Stimulated activated CD4-positive, alpha-beta T cell treated with anti-CD3 and anti-CD28 coated beads, Interleukin-2, amount 100 ng/mL, for 24 hours (primary cell): ENCODE measurements at places on chromosomes 2 and 18.

- DNase-seq: no peak
Measured at GRCh38 chr2:41123341-41123740, 671.5 kb upstream of the SLC8A1 start.

- DNase-seq: no peak
Measured at GRCh38 chr18:53625997-53626599, 598.4 kb downstream of the MBD2 start.

- DNase-seq: no peak
Measured at GRCh38 chr2:99854236-99854852, 288.0 kb downstream of the AFF3 start.

DNA sequence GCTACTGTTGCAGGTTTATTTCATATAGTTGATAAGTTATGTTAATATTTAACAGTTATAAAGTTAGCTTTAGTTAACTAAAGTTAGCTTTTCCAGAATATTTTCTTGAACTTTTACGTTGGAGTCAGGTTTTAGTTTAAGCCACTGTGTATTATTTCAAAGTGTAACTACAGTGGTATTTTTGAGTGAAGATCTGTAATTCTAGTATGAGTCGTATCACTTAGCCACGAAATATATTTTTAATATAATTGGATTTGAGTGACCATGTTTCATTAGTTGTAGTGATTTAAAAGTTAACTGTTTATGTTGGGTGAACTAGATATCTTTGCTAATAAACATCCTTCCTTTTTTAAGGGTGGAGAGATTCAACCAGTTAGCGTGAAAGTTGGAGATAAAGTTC lies 2.5 kb downstream of the HSPE1 start:
- no peak for DNase-seq

- no peak for DNase-seq
Measured at GRCh38 chr2:160469621-160470204, 23.9 kb downstream of the RBMS1 start.

GRCh38 chr18:7645756-7646155 lies 78.6 kb downstream of the PTPRM start:
- DNase-seq: no peak

- peak; percentile 71 for DNase-seq
Measured at GRCh38 chr2:10400568-10400977, 47.6 kb downstream of the ODC1 start.

DNA sequence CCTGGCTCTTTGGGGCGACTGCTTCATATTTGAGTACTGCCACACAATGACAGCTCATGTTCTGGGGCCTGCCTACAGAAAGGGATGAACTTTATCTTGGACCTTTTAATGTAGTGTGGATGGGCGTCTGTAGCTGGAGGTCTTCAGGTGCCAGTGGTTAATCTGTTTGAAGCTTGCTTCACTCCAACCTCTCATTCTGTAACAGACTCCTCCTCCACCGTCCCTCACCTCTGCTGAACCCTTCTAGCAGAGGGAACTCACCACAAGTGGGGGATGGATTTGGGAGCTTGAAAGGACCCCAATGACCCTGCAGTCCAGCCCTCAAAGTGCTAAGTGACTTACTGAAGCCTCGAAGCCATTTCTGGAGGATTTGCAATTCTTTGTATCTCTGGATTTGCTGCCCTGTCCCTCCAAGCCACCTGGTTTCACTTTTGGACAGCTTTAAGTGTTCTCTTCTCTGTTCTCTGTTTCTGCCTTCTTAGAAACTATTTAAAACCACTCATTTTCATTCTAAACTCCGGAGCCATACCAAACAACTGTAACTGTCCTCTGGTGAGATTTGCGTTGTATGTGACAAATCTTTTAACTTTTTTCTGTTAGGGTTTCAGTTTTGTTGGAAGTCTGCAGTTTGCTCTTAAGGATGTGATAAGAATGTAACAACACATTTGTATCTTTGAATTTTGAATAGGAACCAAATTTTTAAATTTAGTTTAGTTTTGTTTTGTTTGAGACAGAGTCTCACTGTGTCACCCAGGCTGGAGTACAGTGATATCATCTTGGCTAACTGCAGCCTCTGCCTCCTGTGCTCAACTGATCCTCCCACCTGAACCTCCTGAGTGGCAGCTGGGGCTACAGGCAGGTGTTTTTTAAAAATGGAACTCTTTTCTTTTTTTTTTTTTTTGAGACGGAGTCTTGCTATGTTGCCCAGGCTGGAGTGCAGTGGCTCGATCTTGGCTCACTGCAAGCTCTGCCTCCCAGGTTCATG lies 37.0 kb upstream of the CASP8 start:
- DNase-seq: no peak

DNA sequence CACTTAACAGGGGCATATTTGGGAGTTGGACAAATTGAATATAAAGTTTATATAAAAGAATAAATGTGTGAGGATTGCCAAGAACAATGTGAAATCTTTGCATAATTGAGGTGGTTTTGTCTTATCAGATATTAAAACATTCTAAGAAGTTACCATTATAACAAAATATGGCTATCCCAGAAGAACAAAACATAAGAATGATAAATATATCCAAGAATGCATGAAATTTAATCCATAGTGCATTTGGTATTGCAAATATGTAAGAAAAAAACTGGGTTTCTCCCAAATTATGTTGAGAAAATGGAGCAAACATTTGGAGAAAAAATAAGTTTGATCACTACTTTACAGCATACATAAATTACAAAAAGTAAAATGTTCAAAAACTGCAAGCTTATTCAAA lies 562.4 kb downstream of the RNF144A start:
- DNase-seq: no peak

GRCh38 chr2:5697562-5697961 lies 5.4 kb downstream of the SOX11 start:
- no peak for DNase-seq

- DNase-seq: no peak
Measured at GRCh38 chr2:122112216-122113005, 357.0 kb downstream of the TSN start.

- DNase-seq: no peak
Measured at GRCh38 chr2:241576293-241576654, 17.7 kb downstream of the BOK start.

- DNase-seq: no peak
Measured at GRCh38 chr2:173952267-173953046, 12.7 kb downstream of the SP3 start.

DNA sequence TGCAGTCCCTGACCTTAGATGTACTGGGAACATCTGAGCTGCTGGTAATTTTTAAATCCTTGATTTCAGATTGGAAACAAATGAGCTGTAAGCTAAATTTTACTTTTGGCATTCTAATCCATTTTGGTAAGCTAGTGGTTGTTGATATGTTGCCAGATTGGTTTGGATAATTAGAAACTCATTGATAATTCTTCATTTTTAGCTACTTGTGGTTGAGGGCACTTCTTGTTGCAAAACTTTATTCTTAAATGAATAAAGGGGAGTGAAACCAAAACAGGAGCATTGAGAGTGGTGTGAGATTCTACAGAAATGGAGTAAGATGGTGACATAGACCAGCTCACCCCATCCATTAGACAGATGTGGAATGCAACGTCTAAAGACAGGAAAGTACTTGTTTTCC lies 64.5 kb downstream of the ITGB1BP1 start:
- DNase-seq: no peak

DNA sequence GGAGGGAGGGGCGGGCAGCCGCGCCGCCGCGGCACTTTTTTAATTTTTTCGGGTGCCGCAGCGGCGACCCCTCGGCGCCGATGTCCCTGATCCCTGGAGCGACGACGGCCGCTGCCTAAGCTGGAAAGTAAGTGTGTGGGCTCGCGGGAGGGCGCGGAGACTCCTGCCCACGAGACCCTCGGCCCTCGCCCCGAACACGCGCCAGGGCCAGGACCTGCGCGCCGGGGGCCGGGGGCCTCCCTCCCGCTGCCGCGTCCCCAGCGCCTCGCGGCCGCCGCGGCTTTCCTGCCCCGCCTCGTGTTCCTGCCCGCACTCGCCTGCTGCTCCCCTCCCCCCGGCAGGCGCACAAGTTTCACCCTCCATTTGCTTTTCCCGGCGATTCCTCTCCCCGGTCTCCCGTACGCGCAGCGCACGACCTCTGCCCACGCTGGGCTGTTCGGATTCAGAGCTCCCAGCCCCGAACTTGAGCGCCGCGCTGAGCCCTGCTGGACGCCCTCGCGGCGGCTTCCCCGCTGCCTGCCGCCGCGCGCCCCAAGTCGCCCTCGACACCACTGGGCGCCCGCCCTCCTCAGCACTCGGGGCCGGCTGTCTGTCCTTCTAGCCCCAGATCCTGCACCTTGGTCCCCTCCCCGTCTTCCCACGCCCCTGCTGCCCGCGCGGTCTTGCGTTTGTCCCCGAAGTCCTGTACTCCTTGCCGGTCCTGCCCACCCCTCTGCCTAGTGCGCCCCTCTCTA lies 507 bp downstream of the PKP4 start:
- peak; percentile 56 for DNase-seq

- no peak for DNase-seq
Measured at GRCh38 chr2:160460333-160460731, 33.3 kb downstream of the RBMS1 start.

DNA sequence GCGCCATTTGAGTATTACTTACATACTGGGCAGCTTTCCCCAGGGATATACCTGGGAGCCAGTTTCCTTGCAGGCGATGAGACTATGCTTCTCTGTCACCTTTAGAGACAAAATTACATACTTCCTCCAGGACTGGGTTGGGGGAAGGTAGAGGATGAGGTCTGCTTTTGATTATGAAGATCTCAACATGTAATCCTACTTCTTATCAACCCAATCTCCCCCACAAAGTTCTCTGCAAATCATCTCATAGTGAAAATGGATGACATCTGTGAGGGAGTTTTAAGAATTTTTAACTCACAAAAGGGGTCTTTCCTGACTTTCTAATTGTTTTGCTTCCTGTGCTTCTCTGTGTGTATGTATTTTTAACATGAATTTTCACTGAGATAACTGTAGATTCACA lies 81.9 kb downstream of the TMEM131 start:
- no peak for DNase-seq

- DNase-seq: no peak
Measured at GRCh38 chr2:60351321-60351720, 202.1 kb downstream of the BCL11A start.

GRCh38 chr2:96151595-96152303 lies 6.5 kb upstream of the DUSP2 start:
- DNase-seq: no peak

DNA sequence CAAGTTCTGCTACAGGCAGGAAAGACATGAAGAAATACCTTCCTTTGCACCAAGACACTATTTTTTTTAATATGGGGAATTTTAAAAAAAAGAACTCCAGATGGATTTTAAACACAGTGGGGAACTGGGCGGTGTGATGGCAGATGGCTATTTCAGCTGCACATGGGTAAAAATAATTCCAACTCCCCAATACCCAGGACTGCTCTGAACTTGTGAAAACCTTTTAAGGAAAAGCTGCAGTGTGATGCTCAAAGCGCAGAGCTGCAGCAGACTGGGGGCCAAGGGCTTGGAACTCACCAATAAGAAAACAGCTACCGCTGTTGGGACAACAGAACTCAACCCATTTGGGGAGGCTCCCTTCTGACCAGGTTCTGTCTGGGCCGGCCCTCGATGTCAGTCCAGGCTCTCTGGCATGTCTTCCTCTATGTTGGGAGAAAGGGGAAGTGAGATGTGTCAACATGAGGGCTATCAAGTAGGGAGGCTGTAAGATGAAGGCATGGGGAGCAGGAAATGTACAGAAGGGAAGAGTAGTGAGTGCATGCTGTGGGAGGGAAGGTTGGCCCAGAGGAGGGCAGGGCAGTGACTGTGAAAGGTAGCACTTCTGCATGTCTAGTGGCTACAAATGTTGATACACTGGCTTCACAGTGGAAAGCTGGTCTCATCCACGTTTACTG lies 64.0 kb upstream of the SLC14A2 start:
- DNase-seq: no peak

- DNase-seq: peak; percentile 37
Measured at GRCh38 chr2:38600242-38600891, 2.4 kb downstream of the HNRNPLL start.

- no peak for DNase-seq
Measured at GRCh38 chr2:57370882-57371585, 675.6 kb upstream of the VRK2 start.

DNA sequence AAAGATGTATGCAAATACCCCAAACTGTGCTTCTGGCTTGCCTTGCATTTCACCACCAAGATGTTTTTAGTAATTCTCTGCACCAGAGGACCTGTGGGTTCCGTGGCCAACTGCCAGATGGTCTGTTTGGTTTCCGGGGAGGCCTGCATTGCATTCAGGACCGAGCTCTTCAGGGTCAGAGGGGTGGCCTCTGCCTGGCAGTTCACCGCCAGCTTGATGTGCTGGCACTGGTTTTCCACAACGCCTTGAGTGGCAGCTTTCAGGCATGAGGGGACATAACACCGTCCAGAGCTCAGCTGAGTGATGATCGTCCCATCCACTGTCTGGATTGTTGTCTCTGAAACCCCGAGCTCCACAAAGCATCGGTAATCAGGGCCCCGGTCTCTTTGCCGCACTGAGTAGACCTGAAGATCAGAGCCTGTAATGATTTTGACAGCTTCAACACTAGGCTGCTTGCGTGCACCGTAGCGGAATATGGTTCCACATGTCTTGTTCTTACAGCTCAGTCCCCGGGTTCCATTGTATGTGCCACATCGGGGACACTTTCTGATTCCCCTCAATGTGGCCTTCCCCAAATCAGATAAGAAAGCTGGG lies 9.4 kb downstream of the C2orf42 start:
- DNase-seq: no peak

DNA sequence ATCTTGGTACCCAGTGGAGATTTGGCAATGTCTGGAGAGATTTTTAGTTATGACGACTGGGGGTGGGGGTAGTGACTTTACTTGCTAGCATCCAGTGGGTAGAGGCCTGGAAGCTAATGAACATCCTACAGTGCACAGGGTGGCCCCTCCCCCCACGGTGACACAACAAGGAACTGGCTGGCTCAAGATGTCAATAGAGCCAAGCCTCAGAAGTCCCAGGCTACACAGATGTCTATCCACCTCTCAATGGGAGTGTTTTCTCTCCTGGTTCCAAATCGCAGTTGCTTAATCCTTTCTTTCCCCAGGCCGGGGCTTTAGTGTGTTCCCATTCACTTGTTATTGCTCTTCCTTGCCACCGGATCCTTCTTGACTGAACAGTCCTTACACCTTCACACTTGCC lies 9.3 kb upstream of the CCBE1 start:
- no peak for DNase-seq

GRCh38 chr18:29271501-29271900 lies 1094.6 kb upstream of the CDH2 start:
- no peak for DNase-seq

DNA sequence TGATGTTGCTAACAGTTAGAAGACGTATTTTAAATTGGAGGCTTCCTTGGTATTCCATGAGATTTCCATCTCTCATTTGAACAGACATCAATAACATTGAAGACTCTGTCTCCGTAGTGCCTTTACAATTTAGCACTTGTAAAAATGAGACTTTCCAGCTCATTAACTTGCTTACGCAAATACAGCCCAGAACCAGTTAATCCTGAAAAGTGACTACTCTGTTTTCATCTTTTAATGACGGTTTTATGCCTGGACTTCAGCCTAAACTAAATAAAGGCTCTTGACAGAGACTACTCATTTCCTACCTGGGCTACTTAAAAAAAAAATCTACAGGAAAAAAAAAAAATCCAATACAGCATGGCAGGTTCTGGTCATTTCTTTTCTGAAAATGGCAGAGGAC lies 148.6 kb downstream of the LRATD1 start:
- DNase-seq: no peak
